ENCODE measurements at places on chromosomes 2 and 18.
A peak's percentile ranks its signal among the peaks of the same experiment; 100 is the strongest.

GRCh38 chr18:8732442-8733360, 27.3 kb downstream of the MTCL1 start:
- no peak for DNase-seq

DNA sequence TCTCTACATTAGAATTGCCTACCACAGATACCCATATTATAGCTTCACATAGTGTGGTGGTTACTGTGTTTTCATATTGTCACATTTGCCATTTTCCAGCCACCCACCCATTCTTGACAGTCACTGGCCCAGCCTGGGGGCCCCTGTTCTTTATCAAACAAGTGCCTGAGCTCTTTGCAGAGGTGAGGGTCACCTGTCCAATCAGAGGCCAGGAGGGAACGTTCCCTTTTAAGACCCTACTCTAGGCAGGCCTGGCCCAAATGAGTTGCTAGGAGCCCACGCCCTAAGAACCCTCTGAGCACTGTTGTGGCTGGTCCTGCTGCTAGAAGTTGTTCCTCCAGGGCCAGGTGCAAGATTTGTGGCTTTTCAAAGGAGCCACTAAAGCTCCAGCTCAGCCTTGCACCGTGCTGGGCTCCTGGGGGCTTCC, 5.2 kb downstream of the IL37 start:
- DNase-seq, result no peak

DNA sequence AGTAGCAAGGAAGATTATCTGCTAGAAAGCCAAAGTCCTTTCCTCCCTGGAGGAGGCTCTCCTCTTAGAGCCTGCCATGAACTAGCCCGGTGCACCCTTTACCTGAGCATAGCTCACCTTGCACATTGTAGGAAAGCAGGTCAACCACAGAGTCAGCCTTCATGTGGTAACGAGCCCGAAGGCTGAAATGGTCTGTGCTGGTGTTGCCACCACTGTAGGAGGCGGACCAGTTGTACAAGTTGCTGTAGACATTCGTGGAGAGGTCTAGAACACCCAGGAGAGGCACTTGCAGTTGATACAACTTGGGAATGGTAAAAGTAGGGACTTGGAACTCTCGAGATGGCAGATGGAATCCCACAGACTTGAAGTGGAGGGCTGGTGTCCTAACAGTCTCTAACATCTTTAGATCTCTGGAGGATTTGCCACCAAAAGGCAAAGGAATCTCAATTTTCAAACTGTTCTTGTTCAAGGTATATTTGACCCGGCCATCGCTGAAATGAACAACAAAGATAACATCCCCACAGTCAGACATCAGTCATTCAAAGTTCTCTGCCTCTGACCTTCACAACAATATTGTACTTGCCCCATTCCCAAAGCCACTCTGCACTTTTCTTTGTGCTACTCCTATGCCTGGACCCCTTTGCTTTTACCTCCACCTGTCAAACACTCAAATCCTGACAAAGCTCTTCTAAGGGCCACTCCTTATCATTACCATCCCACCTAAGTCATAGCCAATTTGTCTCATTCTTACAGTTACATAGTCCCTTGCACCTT, 30.6 kb downstream of the APOB start:
- DNase-seq, result no peak

DNA sequence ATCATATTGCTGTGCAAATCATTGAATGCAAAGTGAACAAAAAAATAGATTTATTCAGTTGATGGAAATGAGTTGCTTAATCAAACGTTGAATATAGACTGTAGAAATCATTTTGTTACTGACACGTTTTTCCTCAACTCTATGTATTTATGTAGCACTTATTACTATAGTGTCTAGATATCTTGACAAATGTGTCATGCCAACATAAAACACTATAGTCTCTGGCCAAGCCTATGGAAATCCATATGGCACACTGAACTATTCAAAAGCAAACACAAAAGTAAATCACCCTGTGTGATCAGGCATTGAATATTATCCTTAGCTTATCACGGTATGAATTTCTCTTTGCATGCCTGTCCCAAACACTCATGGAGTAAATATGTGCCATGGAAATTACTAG, 131.3 kb downstream of the ZNF804A start:
- no peak for DNase-seq

DNA sequence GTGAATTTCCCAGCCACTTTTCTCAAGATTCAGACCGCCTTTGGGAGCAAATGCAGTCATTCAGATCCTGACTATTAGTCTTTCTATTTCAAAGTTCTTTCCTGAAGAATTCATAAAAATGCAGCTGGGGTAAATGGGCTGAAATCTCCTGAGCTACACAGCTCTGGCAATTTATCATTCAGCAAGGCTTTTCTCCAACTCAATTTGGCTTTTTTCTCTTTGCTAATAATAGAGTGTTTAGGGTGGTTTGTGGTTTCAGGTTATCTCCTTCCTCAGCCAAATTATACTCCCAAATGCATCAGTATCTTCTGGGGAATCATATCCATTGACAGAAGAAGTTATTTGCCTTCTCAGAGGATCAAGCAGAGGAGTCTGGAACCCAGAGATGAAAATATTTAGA, 282.4 kb upstream of the SLC14A2 start:
- no peak for DNase-seq

- no peak for DNase-seq
These were observed 391.3 kb upstream of the CDH7 start for GRCh38 chr18:65359479-65359878.

GRCh38 chr2:27822049-27822448, 50.5 kb downstream of the MRPL33 start:
- no peak for DNase-seq

GRCh38 chr2:158493458-158493857, 36.7 kb downstream of the PKP4 start:
- DNase-seq, result no peak

- DNase-seq, result no peak
These were observed 668.0 kb upstream of the FAM98A start for GRCh38 chr2:34266908-34267697.

DNA sequence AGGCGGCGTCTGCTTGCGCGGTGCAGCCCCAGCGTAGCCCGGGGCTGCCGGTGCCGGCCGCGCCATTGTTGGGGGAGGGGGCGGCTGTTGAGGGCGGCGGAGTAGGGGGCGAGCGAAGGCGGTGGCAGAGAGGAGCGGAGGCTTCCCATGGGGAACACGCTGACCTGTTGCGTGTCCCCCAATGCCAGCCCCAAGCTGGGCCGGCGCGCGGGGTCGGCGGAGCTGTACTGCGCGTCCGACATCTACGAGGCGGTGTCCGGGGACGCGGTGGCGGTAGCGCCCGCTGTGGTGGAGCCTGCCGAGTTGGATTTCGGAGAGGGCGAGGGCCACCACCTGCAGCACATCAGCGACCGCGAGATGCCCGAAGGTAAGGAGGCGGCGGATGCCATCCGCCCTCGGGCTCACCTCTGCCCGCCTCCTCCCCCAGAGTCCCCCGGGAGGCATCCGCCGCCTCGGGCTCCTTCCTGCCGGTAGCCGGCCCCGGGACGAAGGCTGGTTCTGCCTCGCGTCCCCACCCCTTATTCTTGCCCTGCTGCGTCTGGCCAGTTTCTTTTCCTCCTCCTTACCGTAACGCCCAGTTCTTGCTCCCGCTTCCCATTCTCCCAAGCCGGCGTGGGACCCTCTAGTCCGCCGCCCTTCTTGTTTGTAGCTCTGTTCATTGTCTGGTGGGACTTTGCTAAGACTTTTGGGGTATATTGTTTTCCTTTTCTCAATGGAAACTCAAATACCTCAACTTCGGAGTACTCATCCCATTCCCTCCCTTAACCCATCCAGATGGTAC, 500 bp downstream of the CCNYL1 start:
- DNase-seq, result peak; percentile 21

GRCh38 chr2:143171817-143172216, 42.6 kb downstream of the ARHGAP15 start:
- DNase-seq, result no peak

- DNase-seq, result no peak
These were observed 105.6 kb upstream of the STK17B start for GRCh38 chr2:196277002-196277401.

- no peak for DNase-seq
These were observed 253.4 kb downstream of the IKZF2 start for GRCh38 chr2:212898011-212898410.

DNA sequence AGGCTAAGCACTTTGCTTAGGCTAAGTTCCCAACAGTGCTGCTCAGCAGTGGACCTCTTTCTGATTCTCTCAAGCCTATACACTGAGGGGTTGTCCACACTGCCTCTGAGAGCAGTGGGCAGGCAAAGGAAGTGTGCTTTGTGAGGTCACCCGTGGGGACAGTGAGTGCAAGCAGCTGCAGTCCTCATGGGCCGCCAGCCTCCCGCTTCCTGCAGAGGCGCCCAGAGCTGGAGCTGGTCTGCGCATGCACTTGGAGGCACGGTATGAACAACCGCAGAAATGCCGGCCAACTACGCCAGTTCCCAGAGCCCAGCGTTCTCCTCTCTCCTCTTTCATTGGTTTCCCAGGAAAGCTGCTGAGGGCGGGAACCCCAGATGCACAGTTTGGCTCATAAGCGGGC, 149.5 kb upstream of the DLX2 start:
- no peak for DNase-seq

- DNase-seq, result no peak
These were observed 347.6 kb upstream of the VRK2 start for GRCh38 chr2:57698935-57699449.

DNA sequence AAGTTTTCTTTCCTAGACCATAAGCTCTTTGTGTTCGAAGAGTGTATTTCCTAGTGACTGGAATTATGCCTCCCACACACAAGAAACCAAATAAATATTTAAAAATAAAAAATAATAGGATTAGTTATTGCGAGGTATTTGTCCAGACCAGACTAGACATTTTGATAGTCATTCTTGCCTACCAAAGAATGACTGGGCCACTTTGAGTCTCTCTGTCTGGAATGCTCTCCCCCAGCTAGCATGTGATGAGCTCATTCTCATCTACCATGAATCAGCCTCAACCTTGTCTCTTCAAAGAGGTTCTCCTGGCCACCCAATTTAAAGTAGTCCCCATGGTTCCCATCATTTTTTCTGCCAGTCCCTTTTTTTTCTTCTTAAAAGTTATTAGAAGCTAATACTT, 13.9 kb upstream of the DSC1 start:
- DNase-seq, result no peak

GRCh38 chr2:88269836-88270235, 99.7 kb downstream of the THNSL2 start:
- no peak for DNase-seq

DNA sequence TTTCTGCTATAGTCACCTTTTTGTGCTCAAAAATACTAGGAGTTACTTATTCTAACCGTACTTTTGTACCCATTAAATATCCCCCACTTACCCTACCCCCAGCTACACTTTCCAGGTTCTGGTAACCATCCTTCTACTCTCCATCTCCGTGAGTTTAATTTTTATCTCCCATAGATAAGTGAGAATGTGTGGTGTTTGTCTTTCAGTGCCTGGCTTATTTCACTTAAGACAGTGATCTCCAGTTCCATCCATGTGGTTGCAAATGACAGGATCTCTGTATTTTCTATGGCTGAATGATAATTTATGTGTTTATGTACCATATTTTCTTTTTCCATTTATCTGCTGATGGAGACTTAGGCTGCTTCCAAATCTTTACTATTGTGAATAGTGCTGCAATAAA, 323.3 kb downstream of the ZNF804A start:
- no peak for DNase-seq

DNA sequence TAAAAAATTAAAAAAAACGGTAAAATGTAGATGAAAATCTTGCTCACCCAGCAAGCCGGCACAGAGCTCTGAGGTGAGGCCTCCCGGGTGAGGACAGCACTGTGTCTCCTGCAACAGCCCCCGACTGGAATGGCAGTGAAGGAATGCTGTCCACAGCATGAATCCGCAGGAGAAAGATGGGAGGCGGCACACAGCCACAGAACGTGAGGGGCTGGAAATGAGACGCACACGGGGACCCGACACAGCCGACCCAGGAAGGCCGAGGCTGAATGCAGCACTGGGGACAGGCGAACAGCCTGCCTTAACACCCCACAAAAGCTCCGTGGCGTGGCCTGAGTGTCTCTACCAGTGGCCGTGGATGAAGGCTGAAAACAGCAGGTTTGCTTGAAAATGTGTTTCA, 34.7 kb downstream of the BOK start:
- no peak for DNase-seq

DNA sequence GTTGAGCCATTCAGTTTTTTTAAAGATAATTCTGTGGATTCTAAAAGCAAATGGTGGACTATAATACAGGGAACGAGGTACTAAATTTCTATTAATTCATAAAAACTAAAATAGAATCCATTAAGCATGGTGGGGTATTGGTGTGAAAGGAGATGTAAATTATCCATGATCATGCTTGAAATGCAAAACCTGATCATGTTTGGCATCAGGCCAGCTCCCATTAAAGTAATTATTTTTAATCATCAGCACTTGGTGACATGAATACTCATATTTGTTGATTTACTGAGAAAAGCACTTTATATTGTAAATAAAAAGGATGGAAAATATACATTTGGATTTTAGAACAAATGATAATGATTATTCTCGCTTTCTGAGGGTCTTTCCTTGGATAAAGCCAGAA, 232.3 kb upstream of the MEIS1 start:
- DNase-seq, result no peak

- DNase-seq, result no peak
These were observed 45.2 kb upstream of the SMAD2 start for GRCh38 chr18:47975701-47976100.

GRCh38 chr2:232488721-232489300, 1.2 kb upstream of the ECEL1 start:
- DNase-seq, result no peak

DNA sequence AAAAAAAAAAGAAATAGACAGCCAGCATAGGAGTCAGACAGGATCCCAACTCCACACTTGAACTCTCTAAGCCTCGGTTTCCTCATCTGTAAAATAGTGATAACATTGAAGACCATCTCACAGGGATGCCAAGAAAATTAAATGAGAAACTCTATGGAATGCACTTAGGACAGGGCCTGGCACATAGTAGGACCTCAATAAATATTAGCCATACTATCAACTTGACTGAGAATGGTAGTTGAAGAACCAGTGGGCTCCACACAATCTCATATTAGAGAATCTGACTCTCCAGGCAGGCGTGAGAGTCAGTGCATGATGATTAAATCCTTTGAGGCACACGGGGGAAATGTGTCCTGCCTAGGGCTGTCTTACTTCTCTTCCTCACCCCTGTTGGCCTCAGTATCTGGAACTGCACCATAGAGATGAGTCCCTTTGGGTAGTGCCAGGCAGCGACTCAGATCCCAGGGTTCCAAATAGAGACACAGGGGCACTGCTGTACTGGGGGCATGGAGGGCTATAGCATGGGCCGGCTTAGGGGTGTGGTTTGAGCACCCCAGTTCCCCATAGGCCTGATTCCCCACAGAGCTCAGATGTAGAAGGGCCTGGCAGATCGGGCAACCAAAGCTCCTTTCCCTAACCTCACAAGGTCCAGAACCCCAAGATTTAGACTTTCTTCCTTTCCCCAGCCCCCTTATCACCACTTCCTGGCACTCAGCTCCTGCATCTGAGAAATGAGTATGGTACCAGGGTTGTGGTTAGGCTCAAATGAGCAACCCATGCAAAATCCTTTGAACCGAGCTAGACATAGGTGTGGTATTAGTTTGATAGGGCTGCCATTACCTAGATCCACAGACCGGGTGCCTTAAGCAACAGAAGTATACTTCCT, 51.3 kb upstream of the CAB39 start:
- peak; percentile 35 for DNase-seq

GRCh38 chr18:48230467-48231113, 178.6 kb downstream of the ZBTB7C start:
- no peak for DNase-seq

All from activated T-helper 1 cell treated with anti-CD3 and anti-CD28 coated beads, Interleukin-2, amount 50 U/mL, for 16 hours (primary cell).